GM18507 (cell line): ENCODE measurements at places on chromosomes 7 and 10.

DNA sequence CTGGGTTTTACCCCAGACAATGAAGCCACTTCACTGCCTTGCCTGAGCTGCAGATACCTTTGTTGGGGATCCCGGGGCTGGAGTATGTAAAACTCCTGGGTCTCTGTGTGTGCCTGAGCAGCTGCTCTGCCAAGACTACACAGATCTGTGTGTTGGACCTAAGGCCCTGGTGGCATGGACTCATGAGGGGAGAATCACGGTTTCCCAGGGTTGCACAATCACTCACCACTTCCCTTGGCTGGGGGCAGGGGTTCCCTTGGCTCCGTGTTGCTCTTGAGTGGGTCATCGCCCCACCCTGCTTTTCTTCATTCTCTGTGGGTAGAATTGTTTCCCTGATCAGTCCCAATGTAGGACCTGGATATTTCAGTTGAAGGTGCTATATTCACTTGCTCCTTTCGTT lies 13.9 kb upstream of the TBATA start:
- no peak for DNase-seq

GRCh38 chr10:102414749-102415148 lies 3.8 kb downstream of the PSD start:
- no peak for DNase-seq

GRCh38 chr7:26699766-26700165 lies 164.6 kb downstream of the SKAP2 start:
- no peak for DNase-seq

GRCh38 chr7:27068259-27068658 lies 27.5 kb downstream of the HOXA1 start:
- no peak for DNase-seq

- no peak for DNase-seq
These were observed 53.5 kb upstream of the SVIL start for GRCh38 chr10:29688230-29688661.

- DNase-seq, result no peak
These were observed 134.8 kb downstream of the PHTF2 start for GRCh38 chr7:77933394-77933793.

DNA sequence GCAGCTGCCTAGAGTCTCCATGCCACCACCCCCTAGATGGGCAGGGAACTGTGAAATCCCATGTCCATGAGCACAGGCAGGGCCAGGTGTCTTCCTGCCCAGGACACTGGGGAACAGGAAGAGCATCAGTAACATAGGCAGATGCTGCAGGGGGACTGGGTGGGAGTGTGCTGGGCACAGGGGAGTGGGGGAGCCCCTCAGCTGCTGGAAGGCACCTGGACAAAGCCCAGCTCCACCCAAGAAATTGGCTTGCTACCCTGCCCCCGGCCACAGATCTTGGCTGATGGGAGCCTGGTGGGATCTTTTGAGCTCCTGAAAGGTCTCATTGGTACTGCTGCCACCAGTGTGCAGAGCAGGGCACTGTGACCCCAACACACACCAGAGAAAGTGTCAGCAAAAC lies 66.7 kb downstream of the TCERG1L start:
- DNase-seq, result no peak
